ENCODE measurements at places on chromosomes 5 and 9.

GRCh38 chr5:175862131-175863012 lies 9.0 kb upstream of the CPLX2 start:
- no peak for DNase-seq

GRCh38 chr9:14098486-14099180 lies 215.3 kb downstream of the NFIB start:
- no peak for DNase-seq

- no peak for DNase-seq
These were observed 45.8 kb downstream of the PLPP7 start for GRCh38 chr9:131335368-131335755.

- no peak for DNase-seq
These were observed 5.7 kb downstream of the PLPPR1 start for GRCh38 chr9:101034222-101034621.

DNA sequence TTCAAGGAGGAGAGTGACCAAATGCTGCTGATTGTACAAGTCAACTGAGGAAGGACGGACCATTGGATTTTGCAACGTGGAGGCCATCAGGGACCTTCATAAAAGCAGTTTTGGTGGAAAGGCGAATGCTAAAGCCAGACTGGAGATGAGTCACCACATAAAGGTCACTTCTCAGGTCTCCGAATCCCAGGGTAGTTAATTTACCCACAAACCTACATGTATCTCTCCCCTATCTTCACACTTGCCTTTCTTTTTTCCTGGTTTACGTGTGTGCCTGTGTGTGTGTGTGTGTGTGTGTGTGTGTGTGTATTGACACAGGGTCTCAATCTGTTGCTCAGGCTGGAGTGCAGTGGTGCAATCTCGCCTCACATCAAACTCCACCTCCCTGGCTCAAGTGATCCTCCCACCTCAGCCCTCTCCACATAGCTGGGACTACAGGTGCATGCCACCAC lies 4.6 kb upstream of the CTNNA1 start:
- DNase-seq, result no peak

- peak; percentile 42 for DNase-seq
These were observed 43.4 kb upstream of the CDKN2B start for GRCh38 chr9:22052376-22052945.

GRCh38 chr9:14923701-14924100 lies 13.5 kb upstream of the FREM1 start:
- DNase-seq, result no peak

- no peak for DNase-seq
These were observed 105.9 kb downstream of the DPYSL3 start for GRCh38 chr5:147403651-147404640.

DNA sequence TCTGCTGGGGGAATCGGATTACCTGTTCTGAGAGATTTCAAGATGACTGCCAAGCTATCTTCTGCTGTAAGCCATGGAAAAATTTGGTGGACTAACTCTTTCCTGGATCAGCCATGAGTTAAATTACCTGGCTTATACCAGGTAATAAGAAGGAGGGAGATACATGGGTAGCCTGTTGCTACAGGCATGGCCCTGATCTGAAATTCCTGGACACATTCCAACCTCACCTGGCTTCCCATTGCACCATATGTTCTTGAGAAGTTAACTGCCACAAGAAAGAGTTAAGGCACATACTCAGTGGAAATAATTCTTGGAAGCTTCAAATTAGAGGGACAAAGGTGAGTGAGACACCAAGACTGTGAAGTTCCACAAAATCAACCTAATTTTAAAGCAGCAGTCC lies 371.3 kb downstream of the ACTL7B start:
- no peak for DNase-seq

DNA sequence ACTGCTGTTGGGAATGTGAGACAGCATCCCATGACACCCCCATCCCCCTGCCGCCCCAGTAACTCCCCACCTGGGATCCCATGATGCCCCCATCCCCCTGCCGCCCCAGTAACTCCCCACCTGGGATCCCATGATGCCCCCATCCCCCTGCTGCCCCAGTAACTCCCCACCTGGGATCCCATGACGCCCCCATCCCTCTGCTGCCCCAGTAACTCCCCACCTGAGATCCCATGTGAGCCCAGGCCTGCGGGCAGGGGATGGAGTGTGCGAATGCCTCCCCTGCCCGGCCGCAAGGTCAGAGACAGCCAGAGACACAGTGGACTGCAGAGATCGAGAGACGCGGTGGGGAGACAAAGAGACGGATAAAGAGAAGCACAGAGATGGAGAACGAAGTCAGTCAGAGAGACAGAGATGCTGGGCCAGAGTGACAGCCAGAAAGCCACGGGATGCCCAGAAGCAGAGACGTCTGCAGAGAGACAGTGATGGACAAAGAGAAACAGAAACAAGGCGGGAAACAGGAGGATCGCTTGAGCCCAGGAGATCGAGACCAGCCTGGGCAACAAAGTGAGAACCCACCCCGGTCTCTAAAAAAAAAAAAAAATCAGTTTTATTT lies 992 bp downstream of the SH2D3C start:
- no peak for DNase-seq

DNA sequence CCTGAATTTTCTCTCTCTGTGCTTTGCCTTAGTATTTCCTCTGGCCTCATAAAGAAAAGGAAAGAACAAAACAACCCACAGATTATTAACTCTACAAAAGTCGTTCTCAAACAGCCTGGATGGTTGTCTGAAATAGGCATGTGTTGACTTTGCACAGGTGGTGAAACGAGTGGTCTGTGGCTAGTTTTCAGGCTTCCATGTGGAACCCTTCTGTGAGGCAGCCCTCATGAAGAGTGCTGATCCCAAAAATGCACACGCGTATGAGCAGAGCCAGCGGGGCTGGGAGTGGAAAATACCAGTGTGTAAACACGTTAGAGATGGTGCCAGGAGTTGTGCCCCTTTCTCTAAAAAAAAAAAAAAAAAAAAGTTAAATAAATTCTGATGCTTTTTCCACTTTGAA lies 4.9 kb upstream of the PSAT1 start:
- DNase-seq, result no peak

- DNase-seq, result no peak
These were observed 16.1 kb upstream of the TMED7 start for GRCh38 chr5:115641948-115642347.

GRCh38 chr9:80501635-80502034 lies 929.9 kb downstream of the TLE4 start:
- no peak for DNase-seq

GRCh38 chr5:123530728-123531127 lies 18.8 kb downstream of the CSNK1G3 start:
- no peak for DNase-seq

- DNase-seq, result no peak
These were observed 3.9 kb upstream of the IL5 start for GRCh38 chr5:132547269-132547668.

GRCh38 chr5:121489972-121490371 lies 361.7 kb upstream of the FTMT start:
- no peak for DNase-seq

GRCh38 chr5:176608937-176609723 lies 826 bp downstream of the GPRIN1 start:
- no peak for DNase-seq

DNA sequence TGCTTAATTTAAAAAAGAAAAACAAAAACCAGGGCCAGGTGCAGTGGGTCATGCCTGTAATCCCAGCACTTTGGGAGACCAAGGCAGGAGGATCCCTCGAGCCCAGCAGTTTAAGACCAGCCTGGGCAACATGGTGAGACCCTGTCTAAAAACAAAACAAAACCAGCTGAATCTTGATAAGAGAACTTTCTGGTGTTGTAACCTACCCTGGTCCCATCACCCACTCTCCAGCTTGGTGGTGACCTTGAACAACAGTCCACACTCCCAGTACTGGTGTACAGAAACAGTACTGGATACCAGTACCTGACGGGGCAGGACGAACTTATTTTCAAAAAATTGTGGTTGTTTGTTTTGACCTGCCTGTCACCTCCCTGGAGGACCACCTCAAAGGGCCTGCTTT lies 30.9 kb downstream of the CLTA start:
- no peak for DNase-seq

DNA sequence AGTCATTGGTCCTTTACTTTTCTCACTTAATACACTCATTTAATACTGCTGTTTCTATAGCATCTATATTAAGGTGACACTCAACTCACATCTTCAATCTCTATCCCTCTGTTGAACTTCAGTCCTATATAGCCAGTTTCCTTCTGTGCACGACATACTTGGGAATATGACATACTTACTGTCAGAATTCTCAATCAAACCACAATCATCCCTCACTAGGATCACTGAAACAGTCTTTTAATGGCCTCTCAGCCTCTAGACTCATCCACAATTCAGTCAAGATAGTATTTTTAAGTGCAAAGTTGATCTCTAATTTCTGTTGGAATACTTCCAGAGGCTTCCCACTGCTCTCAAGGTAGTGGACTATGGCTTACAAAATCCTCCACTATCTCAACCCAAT lies 251.0 kb upstream of the MEF2C start:
- no peak for DNase-seq

DNA sequence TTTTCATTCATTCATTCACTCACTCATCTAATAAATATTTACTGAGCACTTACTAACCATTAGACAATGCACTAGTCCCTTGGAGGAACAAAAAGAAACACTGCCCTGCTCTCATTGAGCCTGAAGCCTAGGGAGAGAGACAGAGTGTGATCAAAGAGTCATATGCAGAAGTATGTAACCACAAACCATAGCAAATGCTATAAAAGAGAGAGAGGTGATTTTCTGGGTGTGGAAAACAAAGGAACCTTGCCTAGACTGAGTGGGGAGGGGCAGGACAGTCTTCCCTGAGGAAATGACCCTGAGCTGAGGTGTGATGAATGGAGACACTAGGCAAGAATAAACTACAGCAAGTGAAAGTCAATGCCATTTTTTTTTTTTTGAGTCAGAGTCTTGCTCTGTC lies 10.8 kb upstream of the ADRA1B start:
- no peak for DNase-seq

- no peak for DNase-seq
These were observed 112.9 kb downstream of the GOLPH3 start for GRCh38 chr5:32061236-32061635.

- no peak for DNase-seq
These were observed 135.5 kb downstream of the CEMIP2 start for GRCh38 chr9:71632776-71633175.

DNA sequence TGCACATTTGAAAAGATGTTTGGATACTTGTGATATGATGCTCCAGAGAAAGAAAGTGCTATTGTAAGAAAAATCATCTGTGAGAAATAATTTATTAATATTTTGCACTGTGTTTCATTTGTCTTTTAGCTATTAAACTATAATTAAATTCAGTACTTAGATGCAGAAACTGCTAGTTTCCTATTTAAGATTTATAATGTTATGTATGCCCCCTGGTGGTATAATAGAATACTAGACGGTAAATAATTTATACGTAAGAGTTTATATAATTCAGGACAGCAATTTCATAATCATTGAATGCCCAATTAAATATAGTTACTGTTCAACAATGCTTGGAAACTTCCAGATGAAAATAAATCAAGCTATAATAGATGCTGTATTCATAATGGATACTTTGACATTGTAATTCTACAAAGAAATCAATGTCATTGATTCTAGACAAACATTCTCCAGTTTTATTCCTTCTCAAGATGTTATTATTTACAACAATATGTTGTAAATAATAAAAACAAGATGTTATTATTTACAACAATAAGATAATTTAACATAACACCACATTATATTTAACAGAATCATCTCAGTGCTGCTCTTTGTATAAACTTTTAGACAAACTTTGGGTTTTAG lies 101.0 kb downstream of the TMEM232 start:
- DNase-seq, result no peak

DNA sequence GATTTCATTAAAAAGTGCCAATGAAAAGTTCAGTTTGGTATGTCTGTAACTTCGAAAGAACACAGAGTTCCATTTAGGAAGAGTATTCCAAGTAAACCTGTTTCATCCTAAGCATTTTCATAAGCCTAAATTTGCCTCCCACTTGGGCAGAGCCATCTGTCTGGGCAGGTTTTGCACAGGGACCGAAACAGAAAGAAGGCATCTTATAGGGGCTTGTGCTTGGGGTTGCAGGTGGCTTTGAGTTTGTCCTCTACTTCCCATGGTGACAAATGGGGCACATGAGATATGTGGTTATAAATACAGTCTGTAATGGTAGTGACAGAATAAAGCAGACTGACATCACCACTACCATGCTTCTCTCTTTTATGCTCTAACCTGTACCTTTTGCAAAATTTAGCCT lies 63.7 kb downstream of the MCTP1 start:
- no peak for DNase-seq

DNA sequence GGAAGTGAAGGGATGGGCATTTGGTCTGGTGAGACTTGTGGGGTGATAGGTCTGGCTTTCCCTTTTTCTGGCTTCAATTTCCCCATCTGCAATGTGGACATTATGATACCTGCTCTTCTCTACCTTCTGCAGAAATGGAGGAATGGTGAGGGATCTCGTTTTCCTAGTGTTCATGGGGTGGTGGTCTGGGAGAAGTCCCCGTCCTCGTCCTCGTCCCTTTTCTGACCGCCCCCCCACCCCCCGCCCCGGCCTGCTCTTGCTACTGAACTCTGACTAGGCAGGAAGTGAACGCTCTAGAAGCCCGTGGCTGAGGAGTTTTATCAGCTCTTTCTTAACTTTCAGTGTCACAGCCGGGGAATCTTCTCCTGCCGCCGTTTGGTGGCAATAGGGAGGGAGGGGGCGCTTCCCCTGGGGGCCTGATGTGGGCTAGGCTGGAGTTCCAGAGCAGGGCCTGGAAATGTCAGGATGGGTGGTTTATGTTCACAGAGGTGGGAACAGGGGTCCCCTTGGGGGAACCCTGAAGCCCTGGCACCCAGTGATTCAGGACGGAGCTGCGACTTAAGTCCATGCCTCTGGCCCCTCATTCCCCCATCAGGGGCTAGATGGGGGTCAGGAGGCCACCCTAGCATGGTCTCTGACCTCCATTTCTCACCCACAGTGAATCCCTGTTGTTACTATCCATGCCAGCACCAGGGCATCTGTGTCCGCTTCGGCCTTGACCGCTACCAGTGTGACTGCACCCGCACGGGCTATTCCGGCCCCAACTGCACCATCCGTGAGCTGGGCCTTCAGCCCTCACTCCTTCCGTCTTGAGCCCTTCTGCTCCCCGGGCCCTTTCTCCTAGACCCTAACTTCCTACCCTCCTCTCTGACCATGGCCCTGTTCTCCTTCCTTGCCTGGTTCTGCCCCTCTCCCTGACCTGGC lies 6.7 kb downstream of the PTGS1 start:
- no peak for DNase-seq

DNA sequence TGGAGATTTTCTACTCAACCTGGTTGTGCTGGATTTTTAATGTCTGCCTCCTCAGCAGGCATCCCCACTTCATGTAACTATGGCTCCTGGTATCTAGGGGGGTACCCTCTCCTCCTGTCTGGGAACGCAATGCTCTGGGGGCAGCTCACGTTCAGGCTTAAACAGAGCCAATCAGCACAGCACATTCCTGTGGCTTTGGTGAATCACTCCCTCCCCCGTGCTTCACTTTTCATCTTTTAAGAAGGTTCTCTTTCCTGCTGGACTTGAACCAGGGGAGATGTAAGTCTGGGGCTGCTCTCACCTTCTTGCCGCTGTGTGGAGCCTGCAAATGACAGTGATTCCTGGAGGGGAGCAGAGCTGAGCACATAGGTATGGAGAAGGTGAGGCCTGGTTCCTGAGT lies 101.2 kb downstream of the MSX2 start:
- DNase-seq, result no peak
